NCI-H1417 (cell line): ENCODE measurements at places on chromosomes 2 and 18.

GRCh38 chr2:134161170-134161547, 92.7 kb upstream of the MGAT5 start:
- no peak for DNase-seq

- no peak for DNase-seq
Measured at GRCh38 chr2:72943540-72944395, 26.4 kb downstream of the EMX1 start.

DNA sequence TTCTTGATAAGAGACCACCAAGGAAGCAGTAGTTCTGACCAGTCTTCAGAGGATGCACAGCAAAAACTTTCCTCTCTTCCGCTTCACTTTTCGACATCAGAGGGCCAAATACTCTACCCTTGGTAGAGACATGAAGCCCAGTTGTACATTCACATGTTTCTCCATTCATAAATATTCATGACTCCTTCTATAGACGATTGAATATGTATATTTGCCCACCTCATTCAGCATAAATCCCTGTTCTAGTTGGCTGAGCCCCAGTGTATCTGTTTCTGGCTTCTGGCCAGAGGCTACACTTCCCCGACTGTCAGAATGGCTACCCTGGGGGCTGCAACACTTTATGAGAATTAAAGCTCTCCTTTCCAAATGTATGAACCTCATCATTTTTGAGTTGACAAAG, 258.5 kb downstream of the ASXL3 start:
- DNase-seq = peak; percentile 17

DNA sequence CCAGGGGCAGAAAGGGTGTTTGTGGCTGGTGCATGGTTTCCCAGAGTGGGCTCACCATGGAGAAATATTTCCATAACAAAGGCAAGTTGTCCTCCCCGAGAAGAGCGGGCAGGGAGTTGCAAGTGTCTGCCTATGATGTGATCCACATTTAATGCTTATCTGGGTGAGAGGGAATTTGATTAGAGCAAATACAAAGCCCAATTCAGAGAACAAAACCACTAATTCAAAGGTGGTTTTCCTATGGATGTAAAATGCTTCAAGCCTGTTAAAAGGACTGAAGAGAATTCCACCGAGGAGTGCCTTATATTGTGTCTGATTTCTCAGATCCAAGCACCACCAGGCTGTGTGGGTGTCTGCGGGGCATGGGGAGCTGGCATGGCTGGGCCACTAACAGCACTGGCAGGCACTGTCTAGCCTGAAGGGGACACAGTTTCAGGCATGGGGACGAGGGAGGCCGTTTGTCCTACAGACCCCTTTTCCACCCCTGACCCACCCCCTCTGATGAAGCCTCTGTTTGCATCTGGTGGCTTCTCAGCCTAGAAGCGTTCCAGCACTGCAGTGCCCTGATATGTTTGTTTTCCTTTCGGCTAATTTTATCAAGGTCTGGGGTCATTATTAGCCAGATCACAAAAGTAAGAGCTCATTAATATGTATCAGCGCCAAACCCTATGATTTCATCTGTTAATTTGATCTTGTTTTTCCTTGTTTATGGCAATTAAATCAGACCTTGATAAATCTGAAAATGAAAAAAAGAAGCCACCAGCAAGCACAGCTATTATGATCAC, 357.3 kb downstream of the HRH4 start:
- no peak for DNase-seq

DNA sequence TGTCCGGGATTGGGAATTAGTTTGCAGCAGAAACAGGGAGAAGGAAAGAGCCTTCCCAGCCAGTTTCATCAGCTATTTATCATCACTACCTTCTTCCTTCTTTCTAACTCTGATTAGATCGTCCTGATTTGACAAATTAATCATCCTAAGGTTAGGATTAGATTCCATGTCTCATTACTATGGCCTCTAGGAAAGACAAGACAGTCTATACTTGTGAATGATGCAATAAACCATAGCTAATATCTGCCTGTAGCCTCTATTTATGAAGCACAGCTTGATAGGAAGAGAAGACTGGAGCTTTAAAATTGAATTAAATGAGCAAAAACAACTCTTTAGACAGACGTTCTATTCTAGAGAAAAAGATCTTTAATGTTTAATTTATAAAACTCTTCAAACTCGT, 25.2 kb upstream of the FRZB start:
- DNase-seq = no peak

- no peak for DNase-seq
Measured at GRCh38 chr2:226325526-226325925, 474.1 kb downstream of the IRS1 start.

GRCh38 chr2:158730621-158731140, 64.4 kb upstream of the DAPL1 start:
- DNase-seq = no peak
